ENCODE measurements at places on chromosomes 11 and 22.

GRCh38 chr11:42996421-42997307 lies 315.1 kb upstream of the API5 start:
- no peak for DNase-seq

DNA sequence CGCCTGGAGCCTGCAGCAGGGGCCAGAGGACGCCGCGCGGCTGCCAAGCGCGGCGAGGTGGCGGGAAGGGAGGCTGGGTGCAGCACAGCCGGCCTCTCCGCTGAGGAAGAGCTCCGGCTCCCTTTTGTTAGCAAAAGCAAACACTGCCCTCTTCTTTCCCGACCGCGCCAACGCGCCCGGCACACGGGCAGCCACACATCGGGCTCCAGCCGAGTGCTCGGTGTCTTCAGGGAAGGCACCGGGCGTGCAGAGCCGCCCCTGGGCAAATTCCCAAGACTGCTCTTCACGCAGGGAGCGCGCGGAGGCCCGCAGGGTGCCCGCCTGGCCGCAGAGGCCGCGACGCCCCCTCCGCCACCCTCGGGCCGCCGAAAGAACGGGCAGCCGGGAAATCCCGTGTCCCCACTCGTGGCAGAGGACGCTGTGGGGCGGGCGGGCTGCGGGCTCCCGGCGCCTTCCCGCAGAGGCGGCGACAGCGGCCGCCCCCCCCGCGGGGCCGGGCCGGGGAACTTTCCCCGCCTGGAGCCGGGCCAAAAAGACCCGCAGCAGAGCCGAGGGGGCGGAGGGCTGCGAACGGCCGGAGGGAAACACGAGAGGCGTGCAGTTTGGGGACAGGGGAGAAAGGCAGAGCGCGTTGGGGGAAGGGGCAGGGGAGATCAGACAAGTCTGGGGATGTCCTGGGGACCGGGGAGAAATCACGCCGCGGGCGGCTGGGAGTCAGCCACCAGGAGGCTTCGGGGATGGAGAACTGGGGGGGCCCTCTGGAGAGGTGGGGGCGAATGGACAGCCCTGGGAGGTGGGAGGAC lies 931 bp downstream of the CADM1 start:
- peak; percentile 67 for DNase-seq

- DNase-seq: no peak
Measured at GRCh38 chr11:122807731-122808477, 30.4 kb upstream of the CRTAM start.

GRCh38 chr11:131351848-131352247 lies 18.6 kb upstream of the NTM start:
- no peak for DNase-seq

DNA sequence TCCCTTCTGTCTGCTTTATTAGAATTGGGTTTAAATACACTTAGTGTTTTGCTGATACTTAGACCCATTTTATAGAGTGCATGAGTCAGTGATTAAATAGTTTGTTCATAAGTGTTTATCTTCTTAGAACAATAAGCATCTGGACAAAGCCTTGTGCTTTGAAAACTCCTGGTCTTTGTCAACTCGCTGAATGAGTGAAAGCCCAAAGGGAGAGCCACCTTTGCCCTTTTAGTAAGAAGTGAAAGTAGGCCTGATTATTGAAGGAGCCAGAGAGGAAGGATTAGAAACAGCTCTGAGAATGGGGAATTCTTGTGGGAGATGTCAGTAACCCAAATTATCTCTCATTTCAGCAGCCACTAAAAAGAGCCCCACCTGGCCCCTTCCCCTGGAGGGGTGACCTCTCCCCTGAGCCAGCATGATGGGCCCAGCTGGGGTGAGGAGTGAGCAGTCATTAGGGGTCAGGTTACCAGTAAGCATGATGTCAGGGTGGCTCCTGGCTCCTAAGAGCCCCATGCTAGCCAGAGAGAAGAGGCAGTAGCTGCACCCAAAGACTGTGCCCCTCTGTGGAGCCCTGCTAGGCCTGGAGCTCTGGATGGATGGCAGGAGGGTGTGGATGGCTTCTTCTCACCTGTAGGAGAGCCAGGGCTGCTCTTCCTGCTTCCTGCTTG lies 125.1 kb upstream of the E2F8 start:
- DNase-seq: no peak

- no peak for DNase-seq
Measured at GRCh38 chr11:43072096-43072495, 239.7 kb upstream of the API5 start.

DNA sequence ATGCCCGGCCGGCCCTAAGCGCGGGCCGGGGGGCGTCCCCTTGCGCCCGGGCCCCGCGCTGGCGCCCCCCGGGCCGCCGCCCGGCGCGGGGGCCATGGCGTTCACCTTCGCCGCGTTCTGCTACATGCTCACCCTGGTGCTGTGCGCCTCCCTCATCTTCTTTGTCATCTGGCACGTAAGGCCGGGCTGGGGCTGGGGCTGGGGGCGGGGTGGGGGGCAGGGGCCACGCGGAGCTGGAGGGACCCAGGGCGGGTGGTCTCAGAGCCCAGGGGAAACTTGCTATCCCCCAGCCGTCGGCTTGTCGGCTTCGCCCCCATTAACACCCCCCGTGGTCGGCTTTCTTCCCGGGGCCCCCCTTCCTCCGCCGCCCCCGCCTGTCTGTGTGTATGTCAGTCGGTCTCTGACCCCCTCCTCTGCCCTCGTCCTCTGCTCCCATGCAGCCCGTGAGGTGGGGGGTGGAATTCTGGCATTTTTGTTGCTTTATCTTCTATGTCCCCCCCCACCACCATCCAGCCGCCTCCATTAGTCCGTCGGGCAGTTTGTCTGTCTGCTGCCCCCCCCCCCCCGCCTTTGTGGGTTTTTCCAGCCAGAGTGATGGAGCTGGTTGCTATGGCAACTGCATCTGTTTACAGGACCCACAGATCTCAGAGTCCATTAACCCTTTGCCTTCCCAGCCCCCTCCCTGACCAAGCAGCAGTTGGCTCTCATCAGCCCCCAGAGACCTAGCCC lies 552 bp downstream of the CNIH2 start:
- DNase-seq: no peak

- no peak for DNase-seq
Measured at GRCh38 chr11:14144934-14145333, 182.4 kb downstream of the SPON1 start.

- no peak for DNase-seq
Measured at GRCh38 chr22:47333625-47334024, 571.2 kb downstream of the TBC1D22A start.

GRCh38 chr11:105206633-105207032 lies 67.1 kb upstream of the CARD18 start:
- no peak for DNase-seq

DNA sequence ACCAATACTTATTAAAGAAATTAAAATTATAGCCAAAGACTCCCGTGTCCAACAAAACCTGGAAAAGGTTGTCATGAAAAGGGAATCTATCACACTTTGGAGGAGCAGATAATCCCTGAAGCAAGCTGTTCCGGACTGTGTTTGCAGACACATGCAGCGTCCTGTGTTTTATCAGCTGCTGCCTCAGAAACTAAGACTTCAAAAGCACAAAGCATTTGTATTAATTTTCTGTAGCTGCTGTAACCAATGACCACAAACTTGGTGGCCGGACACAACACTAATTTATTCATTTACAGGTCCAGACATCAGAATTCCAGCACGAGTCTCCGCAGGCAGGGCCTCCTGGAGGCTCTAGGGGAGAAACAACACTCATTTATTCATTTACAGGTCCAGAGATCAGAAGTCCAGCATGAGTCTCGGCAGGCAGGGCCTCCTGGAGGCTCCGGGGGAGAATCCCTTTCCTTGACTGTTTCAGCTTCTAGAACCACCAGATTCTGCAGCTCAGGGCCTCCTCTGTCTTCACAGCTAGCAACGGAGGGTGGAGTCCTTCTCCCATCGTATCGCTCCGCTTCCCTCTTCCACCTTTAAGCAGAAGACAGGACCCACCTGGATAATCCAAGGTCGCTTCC lies 465.3 kb downstream of the BRD1 start:
- peak; percentile 6 for DNase-seq

DNA sequence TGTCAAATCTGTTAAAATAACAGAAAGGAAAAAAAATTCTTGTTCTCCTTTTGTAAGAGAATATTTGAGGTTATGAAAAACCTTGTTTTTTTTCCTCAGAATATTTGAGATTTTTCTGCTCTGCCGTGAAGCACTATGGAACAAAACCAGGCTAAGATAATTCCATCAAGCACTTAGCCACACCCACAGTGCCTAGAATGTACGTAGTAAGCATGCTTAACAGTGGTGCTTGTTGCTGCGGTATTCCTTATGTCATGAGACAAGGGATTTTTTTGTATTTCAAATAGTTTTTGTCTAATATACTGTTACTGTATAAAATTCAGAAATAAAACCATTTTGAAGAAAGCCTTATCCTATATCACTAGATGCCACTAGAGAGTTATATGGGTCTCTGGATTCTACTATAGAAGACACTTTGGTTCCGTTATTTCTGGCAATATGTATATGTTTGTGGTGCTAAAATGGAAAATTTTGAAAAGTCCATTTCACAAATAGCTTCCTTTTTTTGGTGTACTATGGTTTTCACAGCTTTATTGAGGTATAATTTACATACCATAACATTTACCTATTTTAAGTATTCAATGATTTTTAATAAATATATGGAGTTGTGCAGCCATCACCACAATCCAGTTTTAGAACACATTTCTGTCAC lies 23.7 kb downstream of the PDHX start:
- no peak for DNase-seq

GRCh38 chr11:104339380-104339831 lies 175.5 kb upstream of the PDGFD start:
- DNase-seq: no peak
